ENCODE measurements at places on chromosomes 4 and X.

- DNase-seq, result no peak
Observed at GRCh38 chr4:115515772-115516171, 402.4 kb upstream of the NDST4 start.

- no peak for DNase-seq
Observed at GRCh38 chrX:43618366-43619205, 37.5 kb upstream of the MAOA start.

GRCh38 chr4:35818520-35818919, 425.8 kb downstream of the ARAP2 start:
- no peak for DNase-seq

GRCh38 chrX:12825801-12826200, 34.6 kb downstream of the PRPS2 start:
- no peak for DNase-seq

GRCh38 chr4:80196922-80197573, at the start of gene PRDM8:
Gene PRDM8 (plus strand): TSS chr4:80197503. CDS start chr4:80200081, 2,578 bp downstream.
- DNase-seq, result peak; percentile 45

DNA sequence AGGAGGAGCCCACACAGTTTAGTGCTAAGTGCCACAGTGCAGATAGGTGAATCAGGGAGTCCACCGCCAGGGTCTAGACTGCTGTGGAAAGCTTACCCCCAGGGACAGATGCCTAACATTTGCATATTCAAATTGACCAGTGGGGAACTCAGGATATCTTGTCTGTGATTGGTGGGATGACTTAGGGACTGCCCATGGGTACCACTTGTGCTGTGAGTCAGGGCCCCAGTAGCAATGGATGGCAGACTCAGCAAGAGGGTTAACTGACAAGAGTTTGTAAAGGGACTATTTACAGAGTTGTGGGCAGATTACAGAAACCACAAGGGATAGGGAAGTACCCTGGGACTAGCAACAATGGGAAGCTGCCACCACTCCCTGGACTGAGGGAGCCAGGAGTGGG, 282.1 kb downstream of the BCOR start:
- no peak for DNase-seq

DNA sequence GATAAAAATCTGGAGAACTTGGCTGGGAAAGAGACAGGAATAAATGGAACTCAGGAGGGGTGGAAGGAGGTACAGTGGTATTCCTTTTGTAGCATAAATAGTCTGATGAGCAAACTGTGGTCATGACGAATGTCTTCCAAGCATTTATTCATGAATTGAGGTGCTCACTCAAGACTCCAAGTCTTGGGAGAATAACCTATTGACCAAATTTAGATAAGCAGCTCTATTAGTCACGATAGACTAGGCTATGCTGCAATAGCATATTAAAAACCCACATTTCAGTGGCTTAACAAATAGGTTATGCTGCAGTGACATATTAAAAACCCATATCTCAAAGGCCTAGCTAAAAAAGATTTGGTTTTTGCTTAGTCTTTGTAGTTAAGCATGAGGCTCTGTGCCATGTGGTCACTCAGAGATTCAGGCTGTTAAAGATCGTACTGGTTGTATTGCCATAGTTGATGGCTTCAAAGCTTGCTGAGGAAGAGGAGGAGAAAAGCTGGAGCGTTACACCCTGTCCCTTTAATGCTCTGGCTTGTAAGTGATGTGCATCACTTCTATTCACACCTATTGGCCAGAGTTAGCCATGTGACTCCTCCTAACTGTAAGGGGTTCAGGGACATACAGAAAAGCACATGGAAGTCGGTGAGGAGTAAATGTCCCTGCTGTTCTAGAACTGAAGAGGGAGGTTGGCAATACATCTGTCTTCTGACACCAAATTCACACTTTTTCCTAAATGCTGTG, 24.5 kb upstream of the CCDC149 start:
- DNase-seq, result no peak

DNA sequence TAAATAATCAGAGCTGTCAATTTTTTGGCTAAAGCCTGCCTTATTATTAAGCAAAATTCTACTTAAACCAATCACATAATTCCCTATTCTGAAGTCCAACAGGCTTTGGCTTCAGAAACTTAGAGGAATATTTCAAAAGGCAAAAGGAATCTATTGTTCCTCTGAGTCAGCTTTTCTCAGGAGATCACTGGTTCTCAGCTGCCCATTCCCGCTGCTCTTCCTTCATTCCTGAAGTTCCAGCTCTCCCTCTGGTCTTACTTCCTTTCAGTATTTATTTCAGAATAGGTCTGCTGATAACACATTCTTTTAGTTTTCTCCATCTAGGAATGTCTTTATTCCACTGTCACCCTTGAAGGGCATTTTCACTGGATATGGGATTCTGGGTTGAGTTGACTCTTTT, 133.7 kb downstream of the SOWAHB start:
- no peak for DNase-seq

GRCh38 chrX:31200430-31200829, 128.6 kb upstream of the FTHL17 start:
- no peak for DNase-seq

- no peak for DNase-seq
Observed at GRCh38 chr4:42478509-42478908, 81.2 kb downstream of the SHISA3 start.

- DNase-seq, result no peak
Observed at GRCh38 chr4:3293401-3294391, 875 bp downstream of the RGS12 start.

DNA sequence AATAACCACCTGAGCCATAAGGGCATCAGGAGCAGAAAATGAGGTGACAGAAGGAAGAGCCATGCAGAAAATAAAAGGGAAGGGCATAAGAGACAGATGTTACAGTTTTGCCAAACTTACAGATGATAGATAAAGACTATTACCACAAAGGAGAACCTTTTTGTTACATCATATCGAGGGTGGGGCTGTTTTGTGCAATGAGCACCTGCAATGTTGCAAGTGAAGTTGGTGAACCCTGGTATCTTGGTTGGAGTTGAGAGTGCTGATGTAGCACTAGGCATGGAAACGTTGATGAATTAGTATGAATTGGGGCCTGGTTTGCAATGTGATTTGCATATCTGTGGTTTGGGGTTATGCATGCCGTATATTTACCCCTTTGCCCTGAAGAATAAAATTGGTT, 119.8 kb upstream of the TEX13D start:
- DNase-seq, result no peak

GRCh38 chr4:145732001-145732815, 52.3 kb downstream of the C4orf51 start:
- no peak for DNase-seq

DNA sequence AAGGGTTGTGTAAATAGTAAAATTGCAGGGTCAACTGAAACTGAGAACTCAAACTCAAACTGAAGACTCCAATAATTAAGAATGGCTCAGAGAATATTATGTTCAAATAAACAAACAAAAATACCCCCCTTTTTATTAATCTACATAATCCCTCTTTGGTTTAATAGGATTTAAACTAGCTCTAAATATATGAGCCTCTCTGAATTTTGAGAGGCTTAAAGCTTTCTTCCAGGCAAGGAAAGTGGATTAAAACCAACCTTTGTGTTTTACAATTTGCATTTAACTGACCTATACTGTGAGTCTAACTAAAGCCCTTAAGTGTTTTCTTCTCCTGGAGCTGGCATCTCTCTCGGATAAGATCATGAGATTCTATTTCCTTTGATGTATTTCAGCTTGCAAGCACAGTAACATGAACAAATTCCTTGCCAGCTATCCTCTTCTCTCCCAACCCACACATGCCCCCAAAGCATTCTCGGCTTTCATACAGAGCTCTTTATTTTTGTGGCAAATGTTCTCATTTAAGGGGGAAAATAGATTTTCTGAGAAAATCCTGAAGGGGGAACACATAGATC, 1310.8 kb upstream of the AGA start:
- no peak for DNase-seq

- no peak for DNase-seq
Observed at GRCh38 chr4:100147198-100147597, 43.1 kb downstream of the DDIT4L start.

GRCh38 chr4:147481577-147482109, 746 bp downstream of the EDNRA start:
- DNase-seq, result no peak

DNA sequence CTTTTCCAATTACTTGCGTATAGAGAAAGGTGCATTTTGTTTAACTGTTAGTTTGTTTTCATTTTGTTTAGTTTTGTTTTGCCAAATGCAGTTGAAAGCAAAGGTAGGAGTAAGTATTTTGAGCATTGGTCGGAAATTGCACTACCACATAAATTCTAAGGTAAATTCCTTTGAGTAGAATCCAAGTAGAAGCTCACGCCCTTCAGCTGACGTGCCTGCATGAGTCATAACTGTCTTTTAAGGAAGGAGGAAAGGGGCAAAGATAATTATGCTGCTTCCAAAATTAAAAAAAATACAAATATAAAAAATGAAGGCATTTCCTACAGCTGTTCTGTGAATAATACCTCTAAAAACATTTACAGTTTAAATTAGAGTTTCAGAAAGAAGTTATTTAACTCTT, 110.2 kb upstream of the MYOZ2 start:
- peak; percentile 37 for DNase-seq

DNA sequence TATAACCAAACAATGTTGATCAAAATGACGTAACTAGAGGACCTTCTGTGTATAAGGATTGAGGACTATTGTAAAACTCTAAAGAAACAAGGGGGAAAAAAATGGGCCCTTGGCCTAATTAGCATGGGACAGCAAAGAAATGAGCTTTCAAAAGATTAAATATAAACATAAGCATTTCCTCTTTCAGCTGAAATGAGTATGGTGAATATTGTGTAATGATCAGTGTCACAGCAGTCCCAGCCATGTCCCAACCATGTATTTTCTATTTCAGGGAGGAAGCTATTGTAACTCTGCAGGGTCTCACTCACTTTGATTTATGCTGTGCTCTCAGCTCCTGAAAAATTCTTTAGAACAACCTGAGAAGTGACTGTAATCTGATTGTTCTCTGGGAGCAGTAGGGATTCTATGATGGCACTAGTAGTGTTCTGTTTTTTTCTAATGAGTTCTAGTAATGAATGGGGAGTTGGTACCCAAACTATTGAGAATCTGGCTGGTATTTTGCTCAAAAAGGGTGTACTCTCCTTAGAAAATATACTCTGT, 25.8 kb downstream of the ANXA10 start:
- no peak for DNase-seq

DNA sequence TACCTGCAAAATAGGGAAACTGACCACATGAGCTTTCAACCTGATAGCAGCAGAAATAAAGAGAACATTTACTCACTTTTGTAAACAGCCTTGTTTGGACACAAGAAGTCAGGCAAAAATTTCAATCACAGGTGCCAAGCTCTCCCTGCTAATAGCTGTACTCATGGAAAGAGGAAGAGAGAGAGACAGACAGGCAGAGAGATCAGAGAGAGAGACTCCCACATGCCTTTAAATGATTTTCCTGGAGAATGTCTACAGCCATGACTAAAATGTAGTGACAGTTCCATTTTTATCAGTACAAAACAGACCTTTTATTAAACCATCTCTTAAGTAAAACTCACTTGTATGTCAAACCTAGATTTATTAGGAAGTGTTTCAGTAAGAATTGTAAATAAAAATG, 752.9 kb downstream of the TRAM1L1 start:
- no peak for DNase-seq

GRCh38 chrX:68345025-68345424, 88.3 kb downstream of the OPHN1 start:
- DNase-seq, result no peak

DNA sequence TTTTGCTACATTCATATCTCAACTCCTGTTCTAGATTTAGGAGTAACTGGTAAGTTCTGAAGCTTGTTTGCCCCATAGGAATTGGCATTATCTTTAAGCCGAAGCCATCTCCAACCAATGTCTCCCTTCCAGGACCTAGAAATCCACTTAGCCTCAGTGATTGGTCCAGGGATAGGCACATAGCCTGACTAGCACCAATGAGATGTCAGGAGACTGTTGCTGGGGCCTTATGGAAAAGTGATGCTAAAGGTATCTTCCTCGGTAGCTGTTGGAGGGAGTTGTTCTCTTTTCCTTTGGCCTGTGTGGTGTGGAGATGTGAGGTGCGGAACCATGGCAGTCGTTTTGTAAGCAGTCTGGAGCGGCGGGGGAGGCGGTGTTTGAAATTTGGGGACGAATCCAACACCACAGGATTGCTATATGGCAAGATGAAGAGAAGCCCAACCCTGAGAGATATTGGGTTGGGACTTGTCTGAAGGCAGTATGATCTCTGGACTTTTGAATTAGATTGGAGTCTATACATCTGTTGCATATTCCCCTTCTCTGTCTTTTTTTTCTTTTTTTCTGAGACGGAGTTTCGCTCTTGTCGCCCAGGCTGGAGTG, 109.8 kb upstream of the ATP6AP2 start:
- DNase-seq, result no peak

GRCh38 chr4:56048383-56048701, 99.6 kb downstream of the CEP135 start:
- DNase-seq, result no peak

DNA sequence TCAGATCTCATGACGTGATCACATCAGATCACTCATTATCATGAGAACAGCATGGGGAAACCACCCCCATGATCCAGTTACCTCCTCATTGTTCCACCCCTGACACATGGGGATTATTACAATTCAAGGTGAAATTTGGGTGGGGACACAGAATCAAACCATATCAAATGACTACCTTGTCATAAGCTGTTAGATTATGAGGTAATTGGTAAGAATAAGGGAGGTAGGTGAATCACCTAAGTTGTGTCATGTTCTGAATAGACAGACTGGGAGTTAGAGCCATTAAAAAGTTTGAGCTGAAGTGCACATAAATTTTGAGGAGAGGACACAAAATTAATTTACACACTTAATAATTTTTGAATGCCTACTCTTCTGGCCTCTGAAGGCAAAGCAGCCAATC, 24.7 kb downstream of the SLC9B1 start:
- no peak for DNase-seq

GRCh38 chr4:17558941-17559708, 17.9 kb upstream of the LAP3 start:
- no peak for DNase-seq

DNA sequence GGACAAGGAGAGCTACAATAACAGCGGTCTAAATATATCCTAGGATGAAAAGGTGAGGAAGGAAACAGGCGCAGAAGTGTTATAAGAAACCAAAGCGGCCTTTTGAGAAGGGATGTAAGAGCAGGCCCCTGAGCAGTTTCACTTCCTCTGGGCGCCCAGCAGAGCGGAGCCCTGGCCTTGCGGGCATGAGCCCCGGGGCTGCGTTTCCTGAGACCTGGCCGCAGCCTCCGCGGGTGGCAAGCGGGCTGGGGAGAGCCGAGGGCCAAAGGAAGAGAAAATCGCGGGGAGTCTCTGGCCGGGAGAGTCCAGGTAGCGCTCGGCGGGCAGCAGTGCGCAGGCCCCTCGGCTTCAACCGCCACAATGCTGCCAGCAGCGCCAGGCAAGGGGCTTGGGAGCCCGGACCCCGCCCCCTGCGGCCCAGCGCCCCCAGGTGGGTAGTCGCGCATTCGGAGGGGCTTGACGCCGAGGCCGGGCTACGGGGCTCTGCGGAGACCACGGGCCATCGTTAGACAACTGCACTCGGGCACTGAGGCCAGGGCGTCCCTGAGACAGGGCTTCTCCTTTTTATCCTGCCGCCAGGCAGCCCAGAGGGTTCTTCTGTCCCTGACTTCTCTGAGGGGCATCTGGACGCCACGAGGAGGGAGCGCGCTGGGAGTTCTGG, at the start of gene BANK1:
BANK1 (plus strand) TSS at position 210 of the 661 bp plus-strand sequence; CDS start at position 361, 151 bp downstream.
- DNase-seq, result peak; percentile 82

GRCh38 chrX:11609109-11609508, 56.6 kb downstream of the ARHGAP6 start:
- no peak for DNase-seq

- DNase-seq, result no peak
Observed at GRCh38 chr4:118589471-118590055, 95.6 kb upstream of the METTL14 start.
